ENCODE measurements at places on chromosomes 11 and 22.
A peak's percentile ranks its signal among the peaks of the same experiment; 100 is the strongest.

DNA sequence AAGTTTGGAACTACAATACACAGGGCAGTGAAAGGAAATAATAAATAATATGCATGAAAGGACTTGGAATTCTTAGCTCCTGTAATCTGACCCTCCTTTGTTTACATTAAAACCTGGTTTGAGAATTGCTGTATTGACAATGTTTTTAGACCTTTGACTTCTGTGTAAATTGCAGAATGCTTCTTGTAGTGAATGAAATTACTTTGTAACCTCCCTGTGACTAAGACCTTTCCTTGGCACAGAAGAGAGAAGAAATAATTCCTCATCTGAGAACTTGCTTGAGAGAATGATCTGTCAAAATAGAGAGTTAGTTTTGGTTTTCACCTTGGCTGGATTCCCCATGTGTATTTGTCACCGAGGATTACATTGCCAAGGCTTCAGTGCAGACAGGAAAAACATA, 640.0 kb upstream of the ANO5 start:
- no peak for DNase-seq

GRCh38 chr11:69945157-69945556, 125.9 kb upstream of the FGF3 start:
- DNase-seq = no peak

- no peak for DNase-seq
These were observed 16.9 kb downstream of the ARHGAP42 start for GRCh38 chr11:100703801-100704575.

DNA sequence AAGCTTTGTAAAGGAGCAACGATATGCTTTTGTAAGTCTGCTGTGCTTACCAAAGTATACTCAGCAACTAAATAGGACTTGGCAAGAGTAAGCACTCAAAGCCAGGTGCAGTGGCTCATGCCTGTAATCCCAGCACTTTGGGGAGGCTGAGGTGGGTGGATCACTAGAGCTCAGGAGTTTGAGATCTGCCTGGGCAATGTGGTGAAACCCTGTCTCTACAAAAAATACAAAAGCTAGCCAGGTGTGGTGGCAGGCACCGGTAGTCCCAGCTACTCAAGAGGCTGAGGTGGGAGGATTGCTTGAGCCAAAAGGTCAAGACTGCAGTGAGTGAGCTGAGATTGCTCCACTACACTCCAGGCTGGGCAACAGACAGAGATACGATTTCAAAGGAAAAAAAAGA, 67.5 kb downstream of the PAK1 start:
- DNase-seq = no peak

- DNase-seq = no peak
These were observed 35.2 kb downstream of the SHISAL1 start for GRCh38 chr22:44277386-44278135.

DNA sequence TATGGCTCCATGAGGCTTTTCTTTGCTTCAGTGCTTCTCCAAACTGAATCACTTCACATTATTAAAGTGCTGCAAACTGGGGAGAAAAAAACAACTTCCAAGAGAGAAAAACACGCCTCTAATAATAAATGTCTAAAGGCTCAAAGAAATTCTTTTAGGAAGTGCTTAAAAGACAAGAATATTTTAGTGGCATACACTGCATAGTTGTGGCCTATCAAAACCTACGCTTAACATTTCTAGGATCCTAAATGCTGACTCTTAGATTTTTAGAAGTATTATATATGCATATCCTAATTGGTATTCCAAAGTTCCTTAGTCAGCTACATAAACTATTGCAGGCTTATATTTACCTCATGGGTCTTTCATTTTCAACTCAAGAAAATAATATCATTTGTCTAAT, 879.0 kb upstream of the CCDC90B start:
- no peak for DNase-seq

- DNase-seq = peak; percentile 94
These were observed 18.4 kb downstream of the BCL9L start for GRCh38 chr11:118907051-118908042.

DNA sequence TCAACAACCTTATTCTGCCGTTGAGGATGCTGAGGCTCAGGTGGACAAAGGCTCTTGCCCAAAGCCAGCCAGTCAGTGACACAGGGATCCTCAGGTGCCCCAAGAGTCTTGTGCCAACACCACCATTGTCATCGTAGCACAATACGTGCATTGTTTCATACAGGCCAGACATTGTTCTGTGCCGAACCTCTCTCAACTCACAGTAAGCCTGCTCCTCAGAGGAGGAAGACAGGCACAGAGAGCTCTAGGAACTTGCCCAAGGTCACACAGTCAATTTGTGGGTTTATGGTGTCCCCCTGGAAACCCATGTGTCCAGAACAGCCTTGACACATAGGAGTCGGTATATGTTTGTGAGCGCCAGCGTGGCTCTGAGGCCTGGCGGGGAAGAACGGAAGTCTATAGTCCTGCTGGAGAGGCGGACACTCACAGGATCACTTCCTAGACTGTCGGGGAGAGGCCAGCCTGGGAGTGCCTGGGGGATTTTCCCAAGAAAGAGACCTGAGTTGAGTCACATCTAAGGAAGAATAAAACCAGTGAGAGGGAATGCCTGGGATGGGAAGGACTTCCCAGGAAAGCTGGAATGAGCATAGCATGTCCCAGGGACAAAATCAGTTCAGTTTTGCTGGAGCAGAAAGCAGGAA, 20.2 kb downstream of the LIF start:
- no peak for DNase-seq

DNA sequence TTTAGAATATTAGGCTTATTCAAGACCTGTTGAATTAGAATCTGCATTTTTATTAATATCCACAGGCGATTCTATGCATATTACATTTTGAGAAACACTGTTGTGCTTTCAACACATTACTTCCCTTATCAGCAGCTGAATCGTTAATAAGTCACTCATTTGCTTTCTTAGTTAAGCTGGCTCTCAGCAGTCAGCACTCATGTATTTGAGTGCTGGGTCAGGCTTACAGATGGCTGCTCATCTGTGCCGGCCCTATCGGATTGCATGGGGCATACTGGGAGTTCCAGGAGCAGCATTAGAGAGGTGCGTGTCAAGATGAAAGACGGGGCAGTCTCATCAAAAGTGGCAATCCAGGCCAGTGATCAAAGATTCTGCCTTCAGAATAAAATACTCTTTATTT, 10.8 kb upstream of the OR51L1 start:
- no peak for DNase-seq

- DNase-seq = no peak
These were observed 24.9 kb downstream of the APLP2 start for GRCh38 chr11:130094614-130095013.

DNA sequence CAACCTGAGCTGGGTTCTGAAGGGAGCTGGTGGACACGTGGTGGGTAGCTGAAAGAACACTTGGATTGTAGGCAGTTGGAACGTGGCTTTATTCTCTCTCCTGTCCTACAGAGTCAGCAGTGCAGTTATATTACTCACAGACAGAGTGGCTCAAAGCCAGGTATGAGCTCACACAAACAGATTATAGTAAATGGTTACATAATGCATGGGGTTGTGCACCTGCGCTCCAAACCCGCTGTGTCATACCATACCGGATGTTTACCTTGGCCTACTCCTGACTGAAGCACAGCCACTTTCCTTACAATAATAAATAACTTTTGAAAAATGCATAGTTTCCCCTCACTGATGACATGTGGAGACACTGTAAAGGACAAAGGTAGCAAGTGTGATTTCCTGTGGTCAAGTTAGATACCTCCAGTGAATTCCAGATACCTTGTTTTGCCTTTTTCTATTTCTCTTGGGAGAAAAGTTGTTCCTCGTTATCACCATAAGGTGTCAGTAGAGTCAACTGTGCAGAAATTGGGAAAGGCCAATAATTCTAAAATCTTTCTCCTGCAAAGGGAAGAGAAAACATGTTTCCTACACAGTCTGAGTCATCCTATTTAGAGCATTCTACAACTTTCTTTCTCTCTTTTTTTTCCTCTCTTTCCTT, 13.5 kb downstream of the MS4A6A start:
- DNase-seq = no peak

- DNase-seq = no peak
These were observed 139.0 kb downstream of the ETS1 start for GRCh38 chr11:128448200-128448886.

GRCh38 chr22:29072979-29073617, at the start of gene KREMEN1:
TSS of gene KREMEN1 (plus strand) at chr22:29073035. CDS start at chr22:29073131, 96 bp downstream.
- no peak for DNase-seq

DNA sequence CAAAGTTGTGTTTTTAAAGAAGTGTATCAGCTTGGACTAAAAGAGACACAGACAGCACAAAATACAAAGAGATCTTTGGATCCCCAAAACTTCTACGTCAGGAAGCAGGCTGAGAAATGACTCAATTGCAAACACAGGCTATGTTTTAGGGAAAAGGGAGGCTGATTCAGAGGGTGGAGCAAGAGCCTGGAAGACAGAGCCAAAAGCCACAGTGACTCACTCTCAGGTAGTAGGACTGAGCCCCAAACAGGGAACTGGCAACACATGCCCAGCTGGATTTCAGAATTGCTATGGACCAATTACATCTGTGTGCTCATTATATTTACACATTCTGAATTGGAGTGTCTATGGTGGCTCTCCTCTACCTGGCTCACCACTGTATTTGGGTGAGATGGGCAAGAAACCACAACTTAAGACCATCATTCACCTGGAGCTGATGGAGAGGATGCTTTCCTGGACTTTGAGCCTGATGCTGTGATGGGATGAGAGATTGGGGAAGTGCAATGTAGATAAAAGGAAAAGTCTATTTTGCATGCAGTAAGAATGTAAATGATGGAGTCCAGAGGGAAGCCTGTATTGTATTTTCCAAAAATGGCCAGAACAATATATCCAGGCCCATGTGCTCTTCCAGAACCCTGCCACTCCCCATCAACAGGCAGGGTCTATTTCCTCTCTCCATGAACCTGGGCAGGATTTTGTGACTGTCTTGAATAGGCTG, 20.8 kb upstream of the LINC01488 start:
- no peak for DNase-seq

DNA sequence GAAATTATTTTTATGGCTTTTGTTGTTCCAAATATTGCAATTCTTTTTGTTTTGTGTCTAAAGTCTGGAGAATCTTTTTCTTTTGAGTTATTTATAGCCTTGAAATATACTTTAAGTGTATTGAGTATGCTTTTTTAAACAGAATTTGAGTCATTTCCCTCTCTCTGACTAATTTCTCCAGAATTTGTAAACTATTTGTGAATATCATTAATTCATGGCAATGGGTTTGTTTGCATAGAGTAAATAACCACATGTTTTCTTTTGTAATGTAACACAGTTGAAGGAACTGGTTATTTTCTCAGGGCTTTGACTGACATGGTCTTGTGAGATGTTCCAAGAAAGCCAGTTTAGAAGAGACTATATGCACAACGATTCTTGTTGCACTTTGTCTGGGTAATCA, 30.9 kb upstream of the MPEG1 start:
- DNase-seq = no peak

- no peak for DNase-seq
These were observed 282.5 kb downstream of the CTTN start for GRCh38 chr11:70680781-70681281.

DNA sequence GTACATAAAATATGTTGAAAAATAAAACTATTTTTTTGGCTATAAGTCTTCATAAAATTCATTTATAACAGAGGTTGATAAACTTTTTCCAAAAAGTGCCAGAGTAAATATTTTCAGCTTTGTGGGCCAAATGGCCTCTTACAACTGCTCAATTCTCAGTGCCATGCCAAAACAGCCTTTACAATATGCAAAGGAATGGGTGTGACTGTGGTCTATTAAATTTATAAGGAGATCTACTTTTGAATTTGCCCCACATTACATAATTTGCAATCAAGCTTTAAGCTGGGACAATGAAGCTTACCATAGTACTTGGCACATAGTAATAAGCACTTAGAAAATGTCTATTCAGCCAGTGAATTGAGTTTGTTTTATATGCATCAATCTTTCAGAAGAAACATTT, 22.6 kb downstream of the EIF3M start:
- DNase-seq = no peak

DNA sequence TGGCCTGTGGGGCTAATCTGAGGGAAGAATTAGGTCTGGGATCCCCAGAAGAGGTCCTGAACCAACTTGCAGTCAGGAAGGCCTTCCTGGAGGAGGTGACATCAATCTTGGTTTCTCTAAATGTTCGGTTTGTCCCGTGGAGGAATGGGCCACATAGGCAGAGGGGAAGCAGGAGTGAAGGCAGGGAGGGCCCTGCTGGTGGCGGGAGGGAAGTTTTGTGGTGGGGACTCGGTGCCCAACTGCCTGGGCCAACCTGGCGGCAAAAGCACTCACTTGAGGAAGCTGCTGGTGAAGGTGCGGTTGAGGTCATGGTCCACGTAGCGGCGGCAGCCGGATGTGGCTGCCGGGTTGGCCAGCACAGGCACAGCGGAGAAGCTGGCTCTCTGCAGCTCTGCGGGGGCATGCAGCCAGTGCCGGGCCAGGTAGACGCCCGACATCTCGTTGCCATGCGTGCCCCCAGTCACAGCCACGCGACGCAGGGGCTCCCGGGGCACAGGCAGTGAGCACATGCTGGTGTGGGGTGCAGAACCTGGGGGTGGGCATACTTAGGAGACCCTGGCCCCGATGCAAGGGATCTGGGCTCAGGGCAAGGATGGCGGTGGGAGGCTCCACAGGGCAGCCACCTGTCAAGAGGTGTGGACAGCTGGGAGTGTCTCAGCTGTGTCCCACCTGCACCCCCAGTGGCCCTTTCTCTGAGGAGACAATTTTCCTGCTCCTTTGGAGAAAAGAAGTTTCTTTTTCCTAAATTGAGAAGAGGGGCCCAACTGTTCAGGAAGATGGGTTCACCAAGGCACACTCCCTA, 3.8 kb downstream of the ACY3 start:
- DNase-seq = no peak

DNA sequence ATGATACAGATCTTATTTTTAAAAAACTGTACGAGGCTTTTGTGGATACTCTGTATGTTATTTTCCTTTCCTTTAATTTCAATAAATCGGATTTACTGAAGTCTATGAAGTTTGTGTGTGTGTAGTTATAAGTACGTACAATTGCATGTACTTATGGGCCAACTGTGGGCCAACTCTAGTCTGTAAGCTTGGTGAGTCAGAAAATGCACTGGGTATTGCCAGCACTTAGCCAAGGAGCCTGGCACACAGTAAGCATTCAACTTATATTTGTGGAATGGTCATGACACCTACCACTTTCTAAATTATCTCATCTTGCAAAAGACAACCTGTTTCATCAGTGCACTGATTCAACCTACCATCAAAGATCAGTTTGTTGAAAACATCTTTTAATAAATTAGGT, 32.6 kb downstream of the THAP12 start:
- DNase-seq = no peak

GRCh38 chr11:72305891-72306585, 62.1 kb upstream of the PHOX2A start:
- DNase-seq = no peak

DNA sequence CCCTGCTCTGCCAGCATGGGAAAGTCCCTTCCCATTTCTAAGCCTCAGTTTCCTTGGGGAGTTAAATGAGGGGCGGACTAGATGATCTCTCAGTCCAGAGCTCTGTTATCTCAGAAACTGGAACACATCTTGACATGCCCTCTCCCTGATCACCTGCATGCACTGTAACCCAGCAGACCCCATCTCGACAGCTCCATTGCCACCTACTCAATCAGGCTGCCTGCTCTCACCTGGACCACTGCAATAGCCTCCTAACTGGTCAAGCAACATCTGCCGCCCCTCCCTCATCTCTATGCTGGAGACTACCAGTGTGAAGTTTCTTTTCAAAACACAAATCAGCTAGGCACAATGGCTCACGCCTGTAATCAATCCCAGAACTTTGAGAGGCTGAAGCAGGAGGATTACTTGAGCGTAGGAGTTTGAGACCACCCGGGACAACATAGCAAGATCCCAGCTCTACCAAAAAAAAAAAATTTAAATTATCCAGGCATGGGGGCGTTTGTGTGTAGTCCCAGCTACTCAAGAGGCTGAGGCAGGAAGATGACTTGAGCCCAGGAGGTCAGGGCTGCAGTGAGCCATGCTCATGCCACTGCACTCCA, 22.2 kb downstream of the LRRC55 start:
- DNase-seq = no peak
